H7 (cell line): ENCODE measurements at places on chromosomes 6 and 20.

DNA sequence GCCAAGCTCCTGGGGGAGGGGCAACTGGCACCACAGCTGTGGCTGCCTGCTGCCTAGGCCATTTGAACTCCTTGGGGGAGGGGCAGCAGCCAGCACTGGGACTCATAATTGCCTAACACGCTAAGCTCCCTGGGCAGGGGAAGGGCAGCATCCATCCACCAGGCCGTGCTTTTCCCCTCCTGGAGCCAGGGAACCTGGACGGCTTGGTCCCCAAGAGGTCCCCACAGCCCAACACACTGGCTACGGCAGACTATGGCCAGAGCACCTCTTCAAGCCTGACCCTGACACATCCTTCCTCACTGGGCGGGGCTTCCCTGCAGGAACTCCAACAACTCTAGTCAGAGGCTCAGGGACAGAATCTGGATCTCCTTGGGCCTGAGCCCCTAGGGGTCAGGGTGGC is 269.4 kb downstream of the RNF144B start:
- no peak for DNase-seq

GRCh38 chr6:39078695-39079094 is 30.1 kb downstream of the GLP1R start:
- DNase-seq: peak; percentile 14

DNA sequence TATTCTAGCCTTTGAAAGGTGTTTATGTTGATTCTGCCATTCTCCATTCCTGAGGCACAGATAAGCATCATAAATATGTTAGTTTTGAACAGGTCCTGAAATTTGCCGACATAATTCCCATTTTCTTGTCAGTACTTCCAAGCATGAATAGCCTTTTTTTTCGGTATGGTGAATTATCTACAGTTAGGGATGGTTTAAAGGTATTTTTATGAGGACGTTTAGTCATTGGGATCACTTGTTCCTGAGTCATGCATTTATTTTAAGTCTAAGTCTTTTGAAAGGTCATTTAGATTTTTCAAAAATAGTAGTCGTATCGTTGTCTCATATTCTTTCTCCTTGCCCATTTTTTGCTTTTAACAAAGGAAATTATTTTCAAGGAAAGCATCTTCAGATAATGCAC is 98.7 kb downstream of the PHACTR3 start:
- DNase-seq: no peak

GRCh38 chr6:162029873-162030576 is 697.5 kb downstream of the PRKN start:
- DNase-seq: no peak

DNA sequence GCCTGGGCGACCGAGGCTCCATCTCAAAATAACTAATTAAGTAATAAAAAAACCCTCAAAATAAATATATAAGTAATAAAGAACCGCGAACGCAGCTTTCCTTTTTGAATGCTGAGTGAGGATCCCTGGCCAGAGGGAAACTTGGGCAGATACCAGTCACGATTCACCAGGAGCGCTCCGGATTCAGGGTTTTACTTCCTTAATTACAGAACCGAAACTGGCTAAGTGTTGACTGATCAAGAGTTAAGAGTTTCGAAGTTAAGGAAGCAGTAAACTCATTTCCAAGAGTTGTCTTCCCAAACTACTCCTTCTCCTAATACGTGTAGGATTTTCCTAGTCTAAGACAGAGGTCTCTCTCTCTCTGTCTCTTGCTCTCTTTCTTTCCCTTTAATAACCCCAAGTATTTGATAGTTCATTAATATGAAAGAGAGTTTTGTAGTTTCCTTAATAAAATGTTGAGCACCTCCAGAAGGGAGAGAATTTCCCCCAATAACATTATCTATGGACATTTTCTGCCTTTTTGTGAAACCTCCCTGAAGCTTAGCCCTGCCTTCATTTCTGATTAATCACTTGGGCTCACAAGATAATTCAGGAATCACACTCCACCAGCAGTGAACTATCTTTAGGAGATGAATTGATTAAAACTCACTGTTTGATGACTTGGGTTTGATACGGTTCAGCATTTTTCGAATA is 61.4 kb upstream of the ZNF217 start:
- DNase-seq: no peak

- peak; percentile 52 for DNase-seq
Observed at GRCh38 chr6:25963426-25964123, 973 bp downstream of the TRIM38 start.

- DNase-seq: no peak
Observed at GRCh38 chr6:142544199-142544838, 242.5 kb downstream of the ADGRG6 start.

GRCh38 chr6:25486550-25486949 is 165.5 kb upstream of the SCGN start:
- DNase-seq: no peak

DNA sequence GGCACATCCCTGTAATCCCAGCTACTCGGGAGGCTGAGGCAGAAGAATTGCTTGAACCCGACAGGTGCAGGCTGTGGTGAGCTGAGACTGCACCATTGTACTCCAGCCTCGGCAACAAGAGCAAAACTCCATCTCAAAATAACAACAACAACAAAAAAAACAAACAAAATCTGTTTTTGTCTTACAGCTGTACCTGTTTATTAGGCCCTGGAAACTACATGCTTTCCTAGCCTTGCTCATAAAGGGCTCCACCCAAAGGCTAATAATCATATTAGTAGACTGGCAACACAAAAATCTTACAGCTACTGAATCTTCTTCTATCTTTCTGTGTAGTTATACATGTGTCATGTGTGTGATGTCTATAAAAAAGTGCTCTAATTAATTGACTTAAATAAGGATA is 503.9 kb upstream of the EYS start:
- DNase-seq: no peak

DNA sequence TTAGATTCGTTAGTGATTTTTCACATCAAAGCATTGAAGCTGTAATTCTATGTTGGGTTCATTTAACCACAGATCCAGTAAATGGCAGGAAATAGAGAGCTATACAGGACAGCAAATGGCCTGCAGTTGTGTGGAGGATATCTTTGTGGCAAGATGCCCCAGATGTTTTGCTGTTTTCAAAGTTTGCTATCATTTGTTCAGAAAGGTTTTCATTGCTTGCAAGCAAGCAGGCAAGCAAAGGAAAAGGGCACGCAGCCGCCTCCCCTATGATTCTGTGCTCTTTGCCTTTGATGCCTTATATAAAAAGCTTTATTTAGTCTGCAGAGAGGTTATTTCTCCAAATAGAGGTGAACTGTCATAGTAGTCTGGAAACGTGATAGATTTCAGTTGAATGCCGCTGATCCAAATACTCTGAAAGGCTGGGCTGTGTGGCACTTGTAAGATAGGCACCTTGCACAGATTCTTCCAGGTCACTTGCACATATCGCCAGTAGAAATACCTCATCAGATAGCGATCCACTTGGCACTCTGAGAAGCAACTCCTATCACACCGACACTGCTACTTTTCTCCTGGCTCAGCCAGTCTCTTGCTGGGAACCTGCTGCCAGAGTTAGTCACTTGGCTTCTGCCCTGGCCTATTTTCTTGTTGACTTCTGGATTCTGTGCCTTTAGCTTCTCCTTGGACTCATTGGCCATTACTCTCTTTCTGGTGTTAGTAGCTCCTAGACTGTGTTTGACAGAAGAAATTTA is 66.4 kb downstream of the UTRN start:
- no peak for DNase-seq

- no peak for DNase-seq
Observed at GRCh38 chr6:95846652-95847051, 169.1 kb upstream of the FUT9 start.

- DNase-seq: no peak
Observed at GRCh38 chr6:169780571-169781091, 29.2 kb downstream of the ERMARD start.

- DNase-seq: no peak
Observed at GRCh38 chr6:26232940-26233648, 131.9 kb upstream of the BTN3A2 start.

DNA sequence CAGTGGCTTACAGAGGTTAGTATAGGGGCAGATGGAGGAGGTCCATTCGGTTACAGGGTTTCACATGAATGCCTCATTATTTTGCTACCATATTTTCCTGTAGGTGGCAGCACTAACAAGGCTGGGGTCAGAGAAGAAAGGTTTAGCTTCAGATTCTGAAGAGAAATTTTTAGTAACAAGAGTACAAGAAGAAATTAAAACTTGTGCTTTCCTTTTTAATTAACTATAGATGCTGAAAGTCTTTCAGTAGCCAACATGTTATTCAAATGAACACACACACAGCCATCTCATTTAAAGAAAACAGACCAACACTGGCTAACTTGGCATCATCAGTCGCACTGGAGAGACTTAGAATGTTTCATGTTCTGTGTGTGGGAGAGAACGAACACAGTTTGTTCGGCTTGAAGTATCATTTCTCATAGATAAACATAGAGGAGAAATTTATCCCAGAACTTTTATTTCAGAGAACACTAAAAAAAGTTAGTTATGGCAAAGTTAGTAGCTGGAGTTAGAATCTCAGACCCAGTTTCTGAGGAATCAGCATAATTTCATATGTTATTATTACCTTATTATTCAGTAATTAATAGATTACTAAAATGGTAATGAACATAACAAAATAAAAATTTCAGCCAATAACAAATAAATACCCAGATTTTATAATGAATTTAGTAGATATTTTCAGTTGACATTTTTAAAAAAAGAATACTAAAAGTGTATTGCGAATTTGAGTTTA is 314.0 kb upstream of the RSPO3 start:
- peak; percentile 20 for DNase-seq

- DNase-seq: no peak
Observed at GRCh38 chr20:46749147-46749546, 39.7 kb downstream of the SLC2A10 start.

- no peak for DNase-seq
Observed at GRCh38 chr20:19828232-19828631, 70.2 kb downstream of the RIN2 start.

DNA sequence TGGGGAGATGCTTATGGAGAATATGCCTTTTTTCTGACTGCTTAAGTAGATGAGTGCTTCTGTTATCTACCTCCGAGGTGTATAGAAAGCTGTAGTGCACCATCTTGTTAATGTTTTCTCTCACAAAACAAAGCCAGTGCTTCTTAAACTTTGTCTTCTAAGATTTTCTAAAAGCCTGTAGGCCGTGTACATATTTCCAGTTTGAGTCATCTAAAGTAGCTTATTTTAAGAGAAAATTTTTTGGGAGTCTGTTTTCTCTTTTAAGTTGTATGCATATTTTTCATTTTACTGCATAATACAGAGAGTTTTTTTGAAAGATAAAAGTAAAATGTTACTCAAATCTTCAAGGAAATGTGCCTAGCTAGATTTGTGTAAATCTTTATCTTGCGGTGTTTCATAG is 151.7 kb downstream of the GRIK2 start:
- no peak for DNase-seq

DNA sequence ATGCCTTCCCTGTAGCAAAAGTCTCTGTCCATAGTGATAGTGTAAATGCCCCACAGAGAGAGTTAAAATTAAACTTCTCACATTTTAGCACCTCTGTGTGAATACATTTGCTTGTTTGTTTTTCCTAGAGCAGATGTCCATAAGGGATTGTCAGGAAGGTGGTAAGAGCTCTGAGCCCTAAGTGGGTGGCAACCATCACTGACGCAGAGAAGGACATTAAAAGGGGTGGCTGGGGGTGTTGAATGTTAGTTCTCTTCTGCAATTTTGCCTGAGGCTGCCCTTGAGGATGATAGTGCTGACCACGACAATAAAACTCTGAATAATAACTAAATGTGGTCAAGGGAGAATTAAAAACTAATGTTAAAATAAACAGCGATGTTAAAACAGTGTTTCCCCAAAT is 174.3 kb upstream of the ID4 start:
- DNase-seq: no peak

DNA sequence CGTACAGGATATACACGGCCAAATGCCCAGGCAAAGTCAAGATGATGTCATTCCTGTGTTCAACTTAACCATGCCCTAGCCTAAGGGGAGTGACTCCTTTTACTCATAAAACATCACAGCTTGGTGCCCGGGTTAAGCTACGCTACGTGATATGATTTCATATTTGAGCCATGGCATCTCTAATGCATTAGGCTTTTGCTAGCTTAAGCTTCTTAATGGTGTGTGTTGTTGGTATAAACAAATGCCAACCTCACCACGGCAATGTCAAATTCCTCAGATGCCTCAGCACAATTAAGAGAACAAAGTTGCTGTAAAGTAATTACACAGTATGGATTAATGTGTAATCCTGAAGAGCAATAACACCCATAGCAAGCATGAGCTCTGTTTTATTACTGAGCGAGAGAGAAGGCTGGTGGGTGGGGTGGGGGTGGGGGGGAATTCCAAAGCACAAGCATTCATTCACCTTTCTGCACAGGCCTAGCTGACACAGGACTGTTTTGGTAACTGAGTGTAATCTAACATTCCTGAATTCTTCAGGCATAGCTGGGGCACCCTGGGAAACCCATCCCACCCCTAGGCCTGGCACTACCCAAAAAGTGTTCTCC is 44.7 kb upstream of the CNKSR3 start:
- DNase-seq: peak; percentile 18

DNA sequence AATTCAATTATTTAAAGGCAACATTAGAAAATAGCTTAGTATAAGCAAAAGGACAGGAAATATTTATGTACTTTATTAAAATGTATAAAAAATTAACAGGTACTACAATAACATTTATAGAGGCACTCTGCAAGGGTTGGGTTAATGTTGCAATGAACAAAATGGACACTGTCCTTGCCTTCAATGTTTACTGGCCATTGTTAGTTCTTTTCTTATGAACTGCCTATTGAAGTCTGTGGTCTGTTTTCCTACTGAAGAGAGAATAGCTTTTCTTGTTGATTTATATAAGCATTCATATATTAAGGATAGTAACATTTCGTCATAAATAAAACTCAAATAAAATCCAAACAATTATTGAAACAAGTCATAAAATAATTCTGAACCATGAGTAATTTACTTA is 135.3 kb upstream of the BEND6 start:
- DNase-seq: no peak

DNA sequence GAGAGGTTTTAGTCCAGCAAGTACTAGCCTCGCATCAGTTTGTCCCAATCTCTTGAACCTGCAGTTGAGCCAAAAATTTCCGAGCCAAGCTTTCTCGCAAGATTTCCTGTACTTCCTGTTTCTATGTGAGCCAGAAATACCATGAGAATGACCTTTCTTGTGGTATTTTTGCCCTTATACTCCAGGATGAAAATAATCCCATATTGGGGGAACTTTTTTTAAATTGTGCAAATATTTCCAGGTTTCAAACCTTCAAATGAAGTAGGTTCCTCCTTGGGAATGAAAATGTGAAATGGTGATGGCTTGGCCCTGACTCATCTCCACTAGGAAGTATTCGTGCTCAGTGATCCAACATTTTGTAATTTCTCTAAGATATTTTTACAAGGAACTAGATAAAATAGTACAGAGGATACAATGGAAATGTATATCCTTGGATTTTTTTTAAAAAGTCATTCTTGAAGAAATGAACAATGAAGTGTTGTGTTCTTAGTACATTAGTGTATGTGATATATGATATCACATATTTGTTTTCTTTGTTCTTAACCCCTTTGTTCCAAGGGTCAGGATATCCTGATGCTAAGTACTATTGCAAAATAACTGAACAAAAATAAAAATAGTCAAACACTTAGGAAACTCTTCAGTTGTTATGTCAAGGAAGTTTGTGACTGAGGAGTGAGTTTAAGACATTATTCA is 184.0 kb downstream of the PDE7B start:
- no peak for DNase-seq
